ENCODE measurements at places on chromosomes 1 and 21.
A peak's percentile ranks its signal among the peaks of the same experiment; 100 is the strongest.

GRCh38 chr21:17371450-17371849 lies 141.4 kb upstream of the CXADR start:
- DNase-seq, result no peak

- no peak for DNase-seq
Observed at GRCh38 chr1:85047472-85048295, 616 bp downstream of the MCOLN3 start.

GRCh38 chr1:229557200-229557850 lies 1.2 kb downstream of the ABCB10 start:
- DNase-seq, result no peak

DNA sequence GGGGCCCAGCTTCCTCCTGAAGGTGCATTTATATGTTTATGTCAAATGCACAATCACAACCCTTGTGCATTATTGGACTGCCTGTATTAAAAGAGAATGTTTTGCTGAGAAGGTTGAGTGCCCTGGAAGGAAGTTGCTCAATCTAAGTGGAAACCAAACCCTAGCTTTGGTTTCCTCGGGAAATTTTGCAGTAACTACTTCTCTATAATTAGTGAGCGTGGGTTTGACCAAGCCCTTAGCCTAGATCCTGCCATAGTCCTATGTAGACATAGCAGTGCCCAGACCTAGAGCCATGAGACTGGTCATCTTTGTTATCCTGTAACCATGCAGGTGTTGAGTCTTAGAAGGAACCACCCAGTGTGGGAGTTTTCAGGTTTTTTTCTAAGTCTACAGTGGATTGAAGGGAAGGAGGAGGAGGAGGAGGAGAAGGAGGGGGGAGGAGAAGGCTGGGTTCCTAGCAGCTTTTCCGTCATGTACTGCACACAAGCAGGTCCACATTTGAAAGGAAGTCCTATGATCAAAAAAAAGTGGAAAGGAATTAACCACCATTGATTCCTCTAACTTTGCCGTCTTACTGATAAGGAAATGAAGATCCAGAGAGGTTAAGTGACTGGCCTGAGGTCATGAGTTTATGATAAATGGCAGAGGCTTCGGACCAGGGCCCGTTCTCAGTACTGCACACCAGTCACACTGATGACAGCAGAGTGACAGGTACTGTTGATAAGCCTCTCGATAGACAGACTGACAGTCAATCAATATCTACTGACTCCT lies 72.2 kb upstream of the LYST start:
- no peak for DNase-seq

GRCh38 chr1:178330848-178331497 lies 165.8 kb downstream of the CLEC20A start:
- no peak for DNase-seq

DNA sequence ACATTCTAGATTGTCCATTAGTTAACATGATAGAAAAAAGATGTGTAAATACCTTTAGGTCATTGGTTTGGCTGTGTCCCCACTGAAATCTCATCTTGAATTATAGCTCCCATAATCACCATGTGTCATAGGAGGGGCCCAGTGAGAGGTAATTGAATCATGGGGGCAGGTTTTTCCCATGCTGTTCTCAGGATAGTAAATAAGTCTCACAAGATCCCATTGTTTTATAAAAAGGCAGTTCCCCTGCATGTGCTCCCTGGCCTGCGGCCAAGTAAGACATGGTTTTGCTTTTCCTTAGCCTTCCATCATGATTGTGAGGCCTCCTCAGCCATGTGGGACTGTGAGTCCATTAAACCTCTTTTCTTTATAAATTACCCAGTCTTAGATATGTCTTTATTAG lies 32.5 kb upstream of the SLC44A5 start:
- DNase-seq, result no peak

DNA sequence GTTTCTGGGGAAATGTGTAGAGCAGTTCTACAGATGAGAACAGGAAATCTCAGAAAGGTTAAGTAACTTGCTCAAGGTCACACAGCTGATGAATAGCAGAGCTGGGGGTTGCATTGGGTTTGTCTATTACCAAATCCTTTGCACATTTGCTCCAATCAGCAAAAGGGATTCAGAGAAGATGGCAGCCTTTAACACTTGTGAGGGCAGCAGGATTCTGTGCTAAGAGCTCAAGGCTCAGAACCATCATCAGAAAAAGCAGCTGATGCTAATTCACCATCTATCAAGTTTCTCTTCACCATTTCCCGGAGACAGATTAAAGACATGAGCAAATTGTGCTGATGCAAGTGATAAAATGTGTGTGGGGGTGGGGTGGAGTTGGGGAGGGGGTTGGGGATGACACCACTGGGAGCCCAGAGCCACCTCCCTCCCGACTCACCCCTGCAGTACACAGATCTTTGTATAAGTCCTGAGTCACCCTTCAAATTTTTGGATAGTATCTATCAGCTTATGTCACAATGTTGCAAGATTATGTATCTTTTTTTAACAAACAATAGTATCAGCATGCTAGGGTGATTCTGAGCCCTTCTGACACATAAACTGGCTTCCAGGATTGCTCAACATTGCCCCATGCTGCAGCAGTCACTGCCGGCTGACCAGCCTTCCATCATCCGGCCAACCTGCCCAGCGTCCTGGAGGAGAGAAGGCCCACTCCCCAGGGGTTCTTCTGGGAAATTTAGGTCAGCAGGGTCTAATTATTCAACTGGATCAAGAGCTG lies 2.8 kb upstream of the SPSB1 start:
- DNase-seq, result peak; percentile 33

Data from stimulated activated CD4-positive, alpha-beta T cell treated with anti-CD3 and anti-CD28 coated beads, Interleukin-4, amount 100 ng/mL, for 24 hours (primary cell).